Stimulated activated CD4-positive, alpha-beta T cell treated with anti-CD3 and anti-CD28 coated beads, TNF-alpha, amount 100 ng/mL, for 48 hours (primary cell): ENCODE measurements at places on chromosomes 4 and X.

GRCh38 chrX:50723006-50723405 is 91.0 kb downstream of the SHROOM4 start:
- DNase-seq: no peak

- no peak for DNase-seq
These were observed 40.2 kb downstream of the CRMP1 start for GRCh38 chr4:5852523-5853202.

GRCh38 chr4:93788712-93789111 is 39.8 kb upstream of the ATOH1 start:
- no peak for DNase-seq

DNA sequence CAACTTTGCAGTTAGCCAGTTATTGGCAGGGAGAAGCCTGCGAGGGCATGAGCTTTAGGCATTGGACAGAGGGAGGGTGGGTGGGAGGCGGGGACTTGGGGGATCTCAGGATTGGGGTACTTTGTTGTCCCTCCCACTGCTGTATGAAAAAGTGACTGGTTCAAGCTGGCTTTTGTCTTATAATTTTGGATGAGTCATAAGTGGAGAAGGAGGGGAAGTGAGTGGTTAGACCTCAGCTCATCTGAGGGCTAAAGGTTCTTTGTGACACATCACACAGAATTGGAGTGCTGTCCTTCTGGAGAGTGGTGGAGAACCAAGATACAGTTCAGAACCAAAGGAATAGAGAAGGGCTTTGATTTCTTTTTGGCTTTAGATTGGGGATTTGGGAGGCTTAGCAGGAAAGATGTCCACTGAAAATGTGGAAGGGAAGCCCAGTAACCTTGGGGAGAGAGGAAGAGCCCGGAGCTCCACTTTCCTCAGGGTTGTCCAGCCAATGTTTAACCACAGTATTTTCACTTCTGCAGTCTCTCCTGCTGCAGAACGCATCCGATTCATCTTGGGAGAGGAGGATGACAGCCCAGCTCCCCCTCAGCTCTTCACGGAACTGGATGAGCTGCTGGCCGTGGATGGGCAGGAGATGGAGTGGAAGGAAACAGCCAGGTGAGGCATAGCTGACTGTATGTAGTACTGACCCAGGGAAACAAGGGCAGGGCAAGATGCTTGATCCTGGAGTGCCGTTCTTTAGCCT is at the start of gene SLC4A4:
SLC4A4 (plus strand) TSS at position 175 of the 748 bp plus-strand sequence.
- no peak for DNase-seq

- no peak for DNase-seq
These were observed 2.9 kb downstream of the DOK7 start for GRCh38 chr4:3465698-3466671.

DNA sequence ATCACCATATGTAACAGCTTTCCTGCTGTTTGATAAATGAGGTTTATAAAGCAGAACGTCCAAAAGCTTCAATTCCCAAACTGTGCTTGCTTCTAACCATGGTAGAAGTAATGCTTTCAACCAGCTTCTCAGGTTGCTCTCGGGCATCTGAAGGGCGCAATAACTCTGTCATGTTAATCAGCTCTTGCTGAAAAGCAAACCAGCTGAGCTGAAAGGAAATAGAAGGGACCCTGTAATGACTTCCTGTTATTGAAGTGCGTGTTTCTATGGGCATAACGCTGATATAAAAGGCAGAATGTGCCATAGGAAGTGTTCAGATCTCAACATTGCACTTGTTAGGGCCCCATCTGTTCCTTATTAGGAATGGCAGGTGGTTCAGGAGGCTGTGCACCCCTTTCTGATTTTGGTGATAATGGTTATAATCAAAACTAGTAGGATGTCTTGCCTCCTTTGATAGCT is 21.2 kb downstream of the HERC3 start:
- no peak for DNase-seq

- no peak for DNase-seq
These were observed 34.7 kb downstream of the ARX start for GRCh38 chrX:24981030-24981429.

DNA sequence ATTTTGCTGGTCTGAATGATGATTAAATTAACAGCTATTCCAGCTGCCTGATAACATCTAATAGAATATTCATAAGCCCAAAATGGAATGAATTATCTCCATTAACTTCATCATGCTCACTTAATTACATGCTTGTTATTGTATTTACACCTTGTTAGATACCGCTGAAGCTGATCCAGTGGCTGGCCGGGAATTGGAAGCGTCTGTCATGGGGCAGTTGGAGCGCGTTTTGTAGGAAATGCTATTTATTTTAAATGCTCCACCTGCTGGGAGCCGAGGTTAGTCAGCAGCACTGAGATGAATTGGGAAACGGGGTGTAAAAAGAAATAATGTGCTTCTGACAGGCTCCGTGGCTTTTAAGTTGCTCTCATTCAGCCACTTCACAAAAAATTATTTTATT is 25.2 kb downstream of the ARX start:
- no peak for DNase-seq

DNA sequence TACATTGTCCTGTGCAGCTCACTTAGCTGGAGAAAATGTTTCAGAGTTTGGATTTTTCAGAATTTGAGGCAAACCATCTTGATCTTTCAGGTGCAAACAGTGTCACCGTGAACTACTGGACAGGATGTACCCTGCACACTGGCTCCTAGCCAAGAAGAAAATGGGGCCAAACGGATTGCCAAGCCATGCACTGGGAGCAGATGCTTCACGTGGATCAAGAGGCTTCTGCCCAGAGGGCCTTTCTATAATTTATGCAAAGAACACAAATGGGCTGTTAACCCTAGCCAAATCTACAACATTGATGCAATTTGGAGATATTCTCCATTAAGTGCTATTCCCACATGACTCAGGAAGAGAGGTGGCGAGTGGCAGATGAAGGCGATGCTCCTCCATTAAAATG is 46.9 kb upstream of the ATP8A1 start:
- no peak for DNase-seq

- no peak for DNase-seq
These were observed 4.4 kb upstream of the VAMP7 start for GRCh38 chrX:155876704-155877103.

- no peak for DNase-seq
These were observed 190.6 kb downstream of the FRAS1 start for GRCh38 chr4:78247536-78248285.

DNA sequence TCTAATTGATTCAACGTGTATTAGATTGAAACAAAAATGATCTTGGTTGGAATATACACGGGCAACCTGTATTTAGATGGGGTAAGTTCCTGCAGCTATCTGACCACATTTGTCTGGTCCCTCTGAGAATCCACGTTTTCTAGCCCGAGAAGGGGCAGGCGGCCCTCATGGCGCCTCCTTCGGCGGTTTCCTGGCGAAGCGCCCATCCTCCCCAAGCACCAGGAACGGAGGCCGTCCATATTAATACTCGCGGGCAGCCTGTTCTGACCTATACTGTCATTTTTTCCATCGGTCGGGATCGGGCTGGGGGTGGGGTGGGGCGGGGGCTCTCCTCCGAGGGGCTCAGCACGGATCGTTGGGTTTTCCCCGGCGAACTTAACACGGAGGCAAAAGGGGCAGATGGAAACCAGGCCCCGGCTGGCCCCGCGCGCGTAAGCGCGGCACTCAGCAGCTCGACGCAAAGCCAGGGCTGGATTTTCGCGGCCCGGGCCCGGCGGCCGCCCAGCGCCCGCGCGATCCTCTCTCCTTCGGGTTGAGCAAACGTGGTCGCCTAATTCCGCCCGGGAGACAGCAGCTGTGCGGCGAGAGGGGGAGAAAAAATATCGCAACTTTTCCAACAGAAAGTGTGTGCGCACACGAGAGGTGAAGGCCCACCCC is 77.2 kb upstream of the BCOR start:
- no peak for DNase-seq

- peak; percentile 74 for DNase-seq
These were observed 5.0 kb downstream of the TACC3 start for GRCh38 chr4:1726146-1726934.

GRCh38 chrX:24435060-24435459 is 30.0 kb upstream of the PDK3 start:
- DNase-seq: no peak

DNA sequence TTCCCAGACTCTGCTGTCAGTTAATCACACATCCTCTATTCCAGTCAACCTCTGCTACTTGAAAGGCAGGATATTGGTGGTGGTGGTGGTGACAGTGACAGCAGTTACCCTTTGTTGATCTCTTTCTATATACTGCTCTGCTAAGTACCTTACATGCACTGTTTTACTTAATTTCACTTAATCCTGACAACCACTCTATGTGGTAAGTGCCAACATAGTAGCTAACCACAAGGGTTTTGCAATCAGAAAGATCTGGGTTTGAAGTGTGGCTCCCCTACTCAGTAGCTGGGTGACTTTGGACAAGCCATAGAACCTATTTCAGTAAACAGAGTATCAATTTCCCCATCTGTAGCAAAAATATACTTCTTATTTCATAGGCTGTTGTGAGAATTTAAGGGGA is 24.2 kb upstream of the F9 start:
- no peak for DNase-seq

- DNase-seq: no peak
These were observed 1.2 kb downstream of the PPARGC1A start for GRCh38 chr4:23888421-23889319.

- DNase-seq: no peak
These were observed 3.1 kb downstream of the TET2 start for GRCh38 chr4:105149771-105150170.

DNA sequence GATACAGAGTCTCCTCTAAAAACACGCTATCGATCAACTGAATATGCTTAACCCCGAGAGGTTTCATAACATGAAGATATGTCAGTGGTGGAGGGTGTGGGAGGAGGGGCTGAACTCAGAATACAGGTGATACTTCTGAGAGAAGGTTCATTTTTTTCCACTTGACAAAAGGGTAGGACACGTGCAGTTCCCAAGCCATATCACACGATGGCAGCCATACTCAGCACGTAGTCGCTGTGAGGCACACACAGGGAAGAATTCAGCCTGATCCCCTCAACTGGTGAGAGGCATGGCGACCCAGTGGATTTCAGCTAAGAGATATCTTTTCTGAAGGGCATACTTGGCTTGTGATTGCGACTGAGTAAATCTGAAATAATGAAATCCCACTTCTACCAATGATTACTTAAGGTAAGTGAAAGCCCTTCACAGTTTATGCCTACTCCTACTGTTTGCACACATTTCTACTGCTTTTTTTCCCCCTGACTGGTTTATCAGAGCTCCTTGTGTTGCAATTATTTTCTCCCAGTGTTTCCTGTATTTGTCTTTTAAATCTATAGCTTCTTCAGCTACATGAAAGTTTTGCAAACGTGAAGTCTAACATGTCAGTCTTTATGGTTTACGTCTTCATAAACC is 133.1 kb downstream of the CORIN start:
- DNase-seq: no peak

DNA sequence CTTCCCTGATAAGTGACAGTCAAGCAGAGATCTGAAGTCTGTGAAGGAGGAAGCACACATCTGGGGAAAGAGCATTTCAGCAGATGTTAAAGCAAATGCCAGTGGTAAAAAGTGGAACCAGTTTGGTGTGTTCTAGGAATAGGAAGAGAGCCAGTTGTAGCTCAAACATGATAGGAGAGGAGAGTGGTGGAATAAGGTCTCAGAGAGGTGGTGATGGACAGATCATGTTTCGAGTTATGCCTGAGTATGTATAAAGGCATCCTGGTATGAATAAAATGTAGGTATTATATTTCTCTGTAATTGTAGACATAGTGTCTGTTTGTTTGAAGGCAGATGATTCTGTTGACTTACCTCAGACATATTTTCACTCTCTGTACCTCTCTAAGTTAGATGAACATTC is 89.1 kb downstream of the LARP7 start:
- no peak for DNase-seq

DNA sequence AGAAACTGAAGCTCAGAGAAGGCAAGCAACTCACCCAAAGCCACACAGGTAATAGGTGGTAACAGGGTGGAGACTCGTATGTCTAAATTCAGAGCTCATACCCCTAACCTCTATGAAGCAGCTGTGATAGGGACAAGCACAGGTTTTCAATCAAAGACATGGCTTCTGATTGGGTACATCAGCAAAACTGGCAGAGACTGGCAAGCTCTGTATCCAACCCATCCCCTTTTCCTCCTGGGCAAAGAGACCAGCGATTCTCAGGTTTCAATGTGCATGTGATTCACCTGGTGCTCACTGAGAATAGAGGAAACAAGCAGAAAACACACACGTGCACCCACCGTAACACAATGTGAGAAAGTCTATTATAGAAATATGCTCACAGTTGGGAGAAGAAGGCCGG is 153.0 kb downstream of the SMIM20 start:
- DNase-seq: no peak

DNA sequence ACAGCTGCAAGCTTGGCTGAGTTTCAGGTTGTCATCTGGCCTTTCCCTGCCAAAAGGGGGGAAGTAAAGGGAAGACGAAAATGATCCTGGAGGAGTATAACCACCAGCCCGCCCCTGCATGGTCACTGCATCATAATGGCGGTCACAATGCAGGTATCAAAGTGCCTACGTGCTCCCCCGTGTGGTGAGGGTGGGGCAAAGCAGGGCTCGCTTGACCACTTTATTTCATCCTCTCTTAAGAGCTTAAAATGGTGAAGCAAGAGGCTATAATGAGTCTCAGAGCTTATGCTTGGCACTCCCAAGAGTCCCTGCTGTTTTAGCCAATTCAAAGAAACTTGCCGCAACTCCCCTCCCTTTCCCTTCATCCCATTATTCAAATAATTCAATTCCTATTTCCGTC is 105.6 kb downstream of the APOOL start:
- no peak for DNase-seq

- DNase-seq: peak; percentile 24
These were observed 46.3 kb downstream of the SH3KBP1 start for GRCh38 chrX:19840899-19841648.

DNA sequence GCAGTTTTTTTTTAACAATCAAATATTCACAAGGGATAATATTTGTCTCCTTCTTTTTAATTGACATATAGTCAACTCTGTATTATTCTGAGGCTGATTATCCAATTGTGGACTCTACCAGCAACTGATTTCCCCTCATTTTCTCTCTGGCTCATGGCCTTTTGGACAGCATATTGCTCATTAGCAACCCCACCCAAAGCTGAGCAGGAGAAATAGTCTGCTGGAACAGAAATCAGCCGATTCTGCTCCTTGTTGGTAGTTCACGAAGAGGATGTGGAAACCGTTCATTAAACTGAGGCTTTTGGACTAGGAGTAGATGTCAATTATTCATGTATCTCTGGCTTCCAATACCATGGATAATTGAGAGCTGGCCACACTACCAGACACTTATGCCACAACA is 428.4 kb upstream of the INTU start:
- DNase-seq: no peak

GRCh38 chr4:60039908-60040307 is 1160.2 kb upstream of the ADGRL3 start:
- DNase-seq: no peak

GRCh38 chrX:119870626-119871131 is 854 bp downstream of the RNF113A start:
- no peak for DNase-seq

GRCh38 chr4:10773010-10773409 is 88.4 kb upstream of the CLNK start:
- DNase-seq: no peak

DNA sequence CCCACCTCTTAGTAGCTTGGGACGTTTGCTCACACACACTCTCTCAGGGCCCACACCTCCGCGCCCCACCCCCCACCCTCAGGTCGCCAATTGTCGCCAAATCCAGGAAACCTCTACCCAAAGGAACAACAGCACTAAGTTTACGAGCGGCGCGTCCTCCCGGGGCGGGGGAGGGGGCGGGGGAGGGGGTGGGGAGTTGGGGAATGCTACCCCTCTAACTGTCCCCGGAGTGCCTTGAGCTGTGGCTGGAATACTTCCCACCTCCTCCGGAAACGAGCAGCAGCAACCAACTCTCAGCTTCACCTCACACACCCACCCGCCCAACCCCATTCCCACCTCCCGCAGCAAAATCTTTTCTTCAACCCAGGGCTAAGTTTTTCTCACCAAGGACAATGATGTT is 135.6 kb upstream of the ZIC3 start:
- no peak for DNase-seq
